ENCODE measurements at places on chromosomes 5 and 9. TPM values are rescaled to one million over a fixed set of nuclear protein-coding genes. Genes with fewer than 3 reads are reported as not detected.

INSL6 gene
- total RNA-seq: not detected

FAM200C gene
- 24.4 TPM for total RNA-seq

SETD9 gene
- total RNA-seq: 4.4 TPM

CDO1 gene
- total RNA-seq: 63.2 TPM

SLC1A3 gene
- 562 TPM for total RNA-seq

BNC2 gene
- 5.2 TPM for total RNA-seq

NSG2 gene
- total RNA-seq: 349 TPM

FAM169A gene
- 60.1 TPM for total RNA-seq

KLF4 gene
- total RNA-seq: 5.4 TPM

PCDHA9 gene
- 22.7 TPM for total RNA-seq

FYB1 gene
- 1.9 TPM for total RNA-seq

CLTB gene
- total RNA-seq: 34.5 TPM

NTNG2 gene
- 25.0 TPM for total RNA-seq

- DNase-seq: no peak
Observed at GRCh38 chr5:125002727-125003598, 256.5 kb upstream of the ZNF608 start.

GRCh38 chr5:81839034-81839433, 88.1 kb upstream of the SSBP2 start:
- no peak for DNase-seq

DNA sequence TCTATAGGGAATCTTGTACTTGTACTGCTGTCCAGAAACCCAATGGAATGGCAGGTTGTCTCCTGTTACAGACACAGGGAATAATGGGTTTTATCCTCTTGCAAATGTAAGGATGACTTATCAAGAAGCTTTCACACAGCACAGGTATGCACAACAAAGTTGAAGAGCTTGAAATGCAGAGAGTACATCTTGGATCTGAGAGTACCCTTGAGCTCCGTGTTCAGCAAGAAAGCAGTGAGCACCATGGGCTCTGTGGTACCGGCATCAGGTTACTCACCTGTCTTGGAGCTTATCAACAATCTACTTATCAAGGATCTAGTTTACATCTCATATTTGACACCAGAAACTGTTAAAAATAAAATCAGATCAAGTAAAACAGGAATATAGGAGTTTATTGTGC, 22.0 kb upstream of the EMB start:
- DNase-seq: no peak

DNA sequence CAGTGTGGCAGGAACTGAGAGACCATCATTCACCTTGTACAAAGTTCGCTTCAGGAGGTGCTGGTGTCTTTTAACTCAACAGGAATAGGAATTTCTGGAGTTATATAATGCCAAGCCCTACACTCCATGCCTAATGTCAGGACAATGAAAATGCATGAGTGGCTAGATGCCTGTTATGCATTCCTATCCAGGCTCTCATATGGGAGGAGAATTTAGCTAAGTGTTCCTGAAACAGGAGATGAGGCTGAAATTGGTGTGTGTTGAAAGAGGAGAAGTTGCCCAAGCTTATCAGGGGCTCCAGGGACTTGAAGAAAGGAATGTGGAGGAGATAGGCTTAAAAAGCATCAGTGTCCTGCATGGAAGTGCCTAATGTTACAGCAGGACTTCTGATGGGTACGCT, 26.8 kb upstream of the PRUNE2 start:
- DNase-seq: no peak

GRCh38 chr9:89740722-89741121, 135.9 kb downstream of the GADD45G start:
- DNase-seq: no peak

DNA sequence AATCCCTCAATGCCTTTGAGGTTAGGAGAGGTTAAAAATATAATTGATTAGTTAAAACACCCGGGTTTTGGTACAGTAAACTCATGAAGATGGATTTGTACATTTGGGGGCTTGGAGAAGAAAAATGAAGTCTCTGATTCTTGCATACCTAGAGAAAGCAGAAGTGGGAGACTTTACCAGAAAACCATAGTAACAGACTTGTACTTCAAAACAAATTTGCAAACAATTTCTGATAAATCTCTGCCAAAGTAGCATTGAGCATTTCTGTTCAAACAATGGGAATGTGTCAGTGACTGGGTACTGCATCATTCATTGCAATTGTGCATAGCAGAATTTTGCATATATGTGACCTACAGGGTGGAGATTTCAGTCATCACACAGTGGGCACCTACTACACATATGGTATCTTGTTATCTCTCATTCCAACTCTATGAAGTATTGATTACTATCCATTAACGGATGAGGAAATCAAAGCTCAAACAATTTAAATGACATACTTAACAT, 256.9 kb downstream of the PLK2 start:
- no peak for DNase-seq

DNA sequence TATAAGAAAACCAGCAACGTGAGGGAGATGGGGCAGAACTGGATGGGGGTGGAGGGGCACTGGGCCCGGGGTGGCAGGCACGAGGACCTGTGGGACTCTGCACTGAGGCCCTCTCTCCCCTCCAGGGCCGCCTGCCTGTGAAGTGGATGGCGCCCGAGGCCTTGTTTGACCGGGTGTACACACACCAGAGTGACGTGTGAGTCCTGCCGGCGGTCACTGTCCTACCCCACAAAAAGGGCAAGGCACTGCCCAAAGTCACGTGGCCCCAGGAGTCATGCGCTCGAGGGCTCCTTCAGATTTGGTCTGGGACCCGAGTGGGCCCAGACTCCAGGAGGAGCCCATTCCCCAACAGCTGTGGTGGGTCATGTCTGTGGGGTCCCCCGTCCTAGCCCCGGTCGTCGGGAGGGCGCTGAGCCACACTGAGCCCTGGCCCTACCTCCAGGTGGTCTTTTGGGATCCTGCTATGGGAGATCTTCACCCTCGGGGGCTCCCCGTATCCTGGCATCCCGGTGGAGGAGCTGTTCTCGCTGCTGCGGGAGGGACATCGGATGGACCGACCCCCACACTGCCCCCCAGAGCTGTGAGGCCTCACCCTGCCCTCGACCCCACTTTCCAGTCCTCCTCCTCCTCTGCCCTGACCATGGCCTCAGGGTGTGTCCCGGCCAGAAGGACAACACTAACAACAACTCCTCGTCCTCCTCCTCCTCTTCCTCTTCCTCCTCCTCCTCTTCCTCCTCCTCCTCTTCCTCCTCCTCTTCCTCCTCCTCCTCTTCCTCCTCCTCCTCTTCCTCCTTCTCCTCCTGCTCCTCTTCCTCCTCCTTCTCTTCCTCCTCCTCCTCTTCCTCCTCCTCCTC, 9.7 kb downstream of the FGFR4 start:
- DNase-seq: no peak

- no peak for DNase-seq
Observed at GRCh38 chr5:36199620-36200019, 42.1 kb downstream of the NADK2 start.

- no peak for DNase-seq
Observed at GRCh38 chr5:6376974-6377520, 1.3 kb downstream of the MED10 start.

DNA sequence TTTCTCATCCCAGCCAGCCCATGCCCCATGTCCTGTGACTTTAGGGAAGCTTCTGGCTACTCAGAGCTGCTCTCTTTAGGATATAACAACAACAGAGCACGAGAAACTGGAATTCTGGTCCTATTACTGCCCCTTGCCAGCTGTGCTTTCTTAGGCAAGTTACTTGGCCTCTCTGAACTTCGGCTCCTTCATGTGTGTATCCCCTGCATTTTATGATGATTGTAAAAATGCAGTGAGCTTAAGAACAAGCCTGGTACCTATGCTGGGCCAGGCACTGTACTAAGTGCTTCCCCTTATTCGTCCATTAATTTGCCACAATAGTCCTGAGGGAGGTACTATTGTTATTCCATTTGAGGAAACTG, 54.5 kb downstream of the ABCA1 start:
- no peak for DNase-seq

DNA sequence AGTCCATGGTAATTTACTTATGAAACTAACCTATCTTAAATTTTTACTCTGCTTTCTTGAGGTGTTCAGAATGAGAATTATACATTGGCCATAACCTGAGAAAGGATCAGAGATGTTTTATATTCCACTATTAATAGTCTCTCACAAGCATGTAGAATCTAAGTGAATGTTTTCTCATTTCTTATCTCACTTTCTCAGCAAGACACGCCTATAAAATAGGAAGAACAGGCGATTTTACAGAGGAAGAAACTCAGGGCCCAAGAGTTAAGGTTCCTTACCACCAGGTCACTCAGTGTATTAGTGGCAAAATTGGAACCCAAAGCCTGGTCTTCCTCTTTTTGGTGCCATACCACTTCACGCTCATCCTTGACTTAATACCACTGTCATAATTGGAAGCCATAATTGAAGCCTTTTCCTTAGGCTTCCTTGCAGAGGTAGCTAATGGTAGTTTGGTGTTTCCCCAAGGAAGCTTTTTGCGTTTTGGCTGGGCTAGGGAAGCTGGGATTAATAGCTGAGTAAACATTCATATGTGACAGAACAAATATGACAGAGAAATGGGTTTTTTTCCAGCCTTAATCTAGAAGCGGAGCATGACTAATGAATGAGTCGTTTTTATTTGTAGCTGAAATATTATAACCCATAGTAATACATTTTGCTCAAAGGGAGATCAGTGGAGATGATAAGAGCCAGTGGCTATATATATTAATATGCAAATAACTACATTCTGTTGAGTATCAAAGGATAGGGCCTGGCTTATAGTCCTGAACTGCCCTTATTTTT, 16.9 kb downstream of the HMGXB3 start:
- DNase-seq: no peak

DNA sequence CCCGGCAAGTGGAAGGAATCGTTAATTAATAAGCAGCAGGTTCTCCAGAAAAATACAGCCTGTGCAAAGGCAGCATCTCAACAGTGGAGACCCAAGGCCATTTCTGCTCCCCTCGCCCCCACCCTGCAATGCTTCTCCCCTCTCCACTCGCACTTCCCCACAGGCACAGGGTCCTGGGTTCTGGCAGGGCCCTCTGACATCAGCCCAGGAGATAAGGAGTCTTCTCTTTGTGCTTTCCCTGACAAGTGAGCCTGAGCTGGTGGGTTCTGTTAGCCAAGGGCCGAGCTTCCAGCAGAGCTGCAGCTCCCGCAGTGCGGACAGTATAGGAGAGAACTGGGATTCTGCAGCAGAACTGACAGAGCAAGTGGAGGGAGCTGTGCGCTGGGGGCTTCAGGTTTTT, 257.5 kb downstream of the NSG2 start:
- DNase-seq: no peak

DNA sequence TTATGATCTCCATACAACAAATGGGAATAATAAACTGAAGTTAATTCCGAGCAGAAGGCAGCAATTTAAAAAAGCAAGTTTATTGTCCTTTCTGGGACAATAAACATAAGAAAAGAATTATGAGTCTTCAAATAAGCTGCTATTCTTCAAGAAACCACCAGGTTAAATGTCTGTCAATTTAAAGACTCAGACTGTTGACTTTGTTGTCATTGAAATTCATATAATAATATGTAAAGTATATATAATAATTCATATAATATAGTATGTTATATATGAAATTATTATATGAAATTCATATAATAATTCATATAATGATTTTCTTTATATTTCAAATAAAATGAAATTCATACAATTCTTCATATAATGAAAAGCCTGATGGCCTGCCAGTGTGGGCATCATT, 497.5 kb upstream of the RGMB start:
- no peak for DNase-seq

DNA sequence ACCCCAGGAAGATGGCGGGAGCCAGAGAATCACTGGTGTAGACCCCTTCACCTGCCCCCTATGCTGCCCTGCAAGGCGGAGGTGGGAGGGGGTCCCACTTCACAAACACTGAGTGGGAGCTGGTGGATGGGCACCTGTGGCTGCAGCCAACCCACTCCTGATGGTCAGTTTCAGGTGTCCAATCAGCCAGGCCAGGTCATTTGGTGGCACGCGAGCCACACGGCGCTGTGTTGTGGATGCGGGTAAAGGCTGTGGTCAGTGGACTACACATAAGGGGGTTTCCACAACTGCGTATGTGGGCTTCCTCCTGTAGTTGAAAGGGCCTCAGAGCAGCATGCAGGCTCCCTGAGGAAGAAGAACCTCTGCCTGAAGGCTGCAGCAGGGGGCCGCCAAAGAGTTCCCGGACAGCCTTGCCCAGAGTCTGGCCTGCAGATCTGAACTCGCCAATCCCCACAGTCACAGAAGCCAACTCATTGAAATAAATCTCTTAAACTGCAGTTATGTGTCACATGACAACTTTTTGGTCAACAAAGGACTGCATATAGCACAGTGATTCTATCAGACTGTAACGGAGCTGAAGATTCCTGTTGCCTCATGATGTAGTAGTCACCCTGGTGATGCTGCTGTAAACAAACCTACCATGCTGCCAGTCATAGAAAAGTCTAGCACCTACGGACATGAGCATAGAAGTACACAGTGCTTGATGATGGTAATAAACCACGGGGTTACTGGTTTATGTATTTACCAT, 284.7 kb upstream of the IRX2 start:
- no peak for DNase-seq

GRCh38 chr5:118965890-118966289, 22.5 kb downstream of the DTWD2 start:
- no peak for DNase-seq

DNA sequence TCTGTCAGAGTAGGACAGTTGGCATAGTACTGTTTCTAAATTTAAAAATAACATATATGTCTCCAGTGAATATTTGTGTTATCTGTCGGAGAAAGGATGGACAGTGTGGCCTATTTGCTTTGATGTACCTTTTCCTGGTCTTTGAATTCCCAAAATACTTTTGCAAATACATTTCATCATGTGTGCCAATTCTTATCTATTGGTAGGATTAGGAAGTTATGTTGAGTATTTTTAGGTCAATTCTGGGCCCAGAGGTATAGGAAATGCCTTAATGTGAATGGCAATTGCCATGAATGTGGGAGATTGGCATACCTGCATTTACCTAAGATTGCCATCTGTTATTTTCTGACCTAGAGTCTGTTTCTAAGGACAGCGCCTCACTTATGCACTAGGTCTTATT, 5.8 kb downstream of the FOCAD start:
- DNase-seq: no peak

GRCh38 chr9:73780916-73781315, 629.3 kb downstream of the ANXA1 start:
- no peak for DNase-seq

GRCh38 chr9:34291023-34291422, 38.0 kb downstream of the KIF24 start:
- no peak for DNase-seq

DNA sequence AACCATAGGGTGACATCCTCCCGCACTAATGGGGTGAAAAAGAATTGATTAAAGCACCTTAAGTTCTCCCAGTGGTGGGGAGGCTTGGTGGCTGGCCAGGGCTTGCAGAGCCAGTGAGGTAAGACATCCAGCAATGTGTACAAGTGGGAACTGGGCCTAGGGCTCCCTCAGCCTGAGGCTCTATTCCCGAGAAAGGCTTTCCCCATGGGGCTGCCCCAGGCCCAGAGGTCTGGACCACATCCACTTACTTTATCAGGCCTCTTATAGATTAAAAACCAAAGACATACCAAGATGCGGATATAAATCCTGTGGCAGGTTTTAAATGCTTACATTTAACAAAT, 35.3 kb downstream of the C5orf15 start:
- DNase-seq: no peak
